ENCODE measurements at places on chromosomes 5 and 9.
A peak's percentile ranks its signal among the peaks of the same experiment; 100 is the strongest.

GRCh38 chr9:98888801-98889421 lies 54.8 kb upstream of the COL15A1 start:
- no peak overlapping the region for H3K4me3 ChIP-seq
- no peak for DNase-seq
- peaks cover 10% of the 10 kb centered on the region for H3K4me1 ChIP-seq
- H3K27ac ChIP-seq: no peak overlapping the region
- no peaks in the 10 kb centered on the region for H3K27me3 ChIP-seq

DNA sequence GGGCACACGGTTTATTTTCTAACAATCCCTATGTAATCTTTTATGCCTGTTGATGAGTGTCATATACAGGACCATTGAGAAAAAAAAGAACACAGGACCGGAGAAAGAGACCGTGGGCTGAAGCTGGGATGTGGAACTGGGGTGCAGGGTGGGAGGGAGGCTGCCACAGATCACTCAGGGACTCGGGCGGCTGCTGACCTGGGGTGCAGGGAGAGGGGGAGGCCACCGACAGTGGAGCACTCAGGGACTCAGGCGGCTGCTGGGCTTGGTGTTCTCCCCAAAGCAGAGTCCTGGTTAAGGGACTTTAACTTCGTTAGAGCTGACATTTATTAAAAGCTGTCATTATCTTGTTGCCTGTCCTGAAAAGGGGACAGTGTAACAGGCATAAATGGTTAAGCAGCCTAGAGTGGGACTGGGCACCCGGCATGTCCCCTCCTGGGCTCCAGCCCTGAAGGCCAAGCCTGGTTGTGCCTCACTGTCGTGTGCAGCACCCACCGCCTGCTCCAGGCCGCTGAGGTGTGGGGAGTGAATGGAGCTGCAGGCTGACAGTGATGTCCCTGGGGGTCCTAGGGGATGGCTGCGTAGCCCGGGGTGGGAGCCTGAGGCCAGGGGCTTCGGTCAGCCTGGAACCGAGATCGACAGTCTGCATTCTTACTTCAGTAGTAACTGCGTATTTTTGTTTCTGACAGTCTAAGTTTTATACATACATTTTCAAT lies 14.0 kb downstream of the NDUFS6 start:
- H3K27me3 ChIP-seq: no peaks in the 10 kb centered on the region
- peaks cover 58% of the 10 kb centered on the region for H3K36me3 ChIP-seq
- H3K27ac ChIP-seq: no peak overlapping the region
- DNase-seq: no peak
- no peak overlapping the region for H3K4me3 ChIP-seq
- peaks cover 4% of the 10 kb centered on the region for H3K4me1 ChIP-seq

DNA sequence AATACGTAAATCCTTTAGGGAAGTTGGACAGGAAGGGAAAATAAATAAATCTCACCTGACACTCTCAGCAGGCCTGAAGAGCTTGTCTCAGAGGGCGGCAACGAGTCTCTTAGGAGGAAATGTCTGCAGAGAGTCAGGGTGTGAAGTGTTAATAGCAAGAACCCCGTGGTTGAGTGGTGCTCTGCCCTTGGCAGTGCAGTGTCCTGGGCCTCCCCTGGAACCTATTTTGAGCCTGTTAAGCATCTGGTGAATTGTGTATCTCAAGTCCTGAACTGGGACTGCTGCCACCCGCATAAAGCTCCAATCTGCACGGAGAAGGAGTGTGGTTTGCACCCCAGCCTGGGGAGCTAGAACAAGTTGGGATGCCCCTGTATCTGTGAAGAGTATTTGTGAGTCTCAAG lies 211.8 kb downstream of the GOLPH3 start:
- peaks cover 6% of the 10 kb centered on the region for H3K4me1 ChIP-seq
- no peak for DNase-seq
- H3K27ac ChIP-seq: no peak overlapping the region
- no peaks in the 10 kb centered on the region for H3K27me3 ChIP-seq

GRCh38 chr5:129135633-129136032 lies 41.1 kb downstream of the ISOC1 start:
- H3K4me3 ChIP-seq: no peak overlapping the region
- no peak overlapping the region for H3K27ac ChIP-seq
- H3K4me1 ChIP-seq: no peaks in the 10 kb centered on the region
- H3K27me3 ChIP-seq: no peaks in the 10 kb centered on the region
- no peaks in the 10 kb centered on the region for H3K36me3 ChIP-seq

DNA sequence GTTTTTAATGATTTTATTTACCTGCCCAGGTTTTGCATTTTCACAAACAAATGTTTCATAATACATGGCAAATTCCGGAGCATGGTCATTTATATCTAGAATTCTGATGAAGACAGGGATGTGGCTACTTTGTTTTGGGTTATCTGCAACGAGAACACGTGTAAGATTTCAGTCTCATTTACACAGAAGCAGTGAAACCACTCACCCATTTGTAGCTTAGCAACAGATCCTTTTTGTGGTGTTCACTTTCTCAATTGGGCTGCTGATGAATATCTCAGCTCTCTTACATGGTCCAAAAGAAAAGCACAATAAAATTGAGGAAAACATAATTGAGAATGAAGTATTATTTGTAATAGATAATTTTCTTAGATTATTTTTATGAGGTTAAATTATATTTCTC lies 148.6 kb downstream of the CDH9 start:
- no peaks in the 10 kb centered on the region for H3K27me3 ChIP-seq
- no peak for DNase-seq
- no peak overlapping the region for H3K4me3 ChIP-seq
- H3K4me1 ChIP-seq: no peaks in the 10 kb centered on the region
- H3K36me3 ChIP-seq: no peaks in the 10 kb centered on the region
- H3K27ac ChIP-seq: no peak overlapping the region

DNA sequence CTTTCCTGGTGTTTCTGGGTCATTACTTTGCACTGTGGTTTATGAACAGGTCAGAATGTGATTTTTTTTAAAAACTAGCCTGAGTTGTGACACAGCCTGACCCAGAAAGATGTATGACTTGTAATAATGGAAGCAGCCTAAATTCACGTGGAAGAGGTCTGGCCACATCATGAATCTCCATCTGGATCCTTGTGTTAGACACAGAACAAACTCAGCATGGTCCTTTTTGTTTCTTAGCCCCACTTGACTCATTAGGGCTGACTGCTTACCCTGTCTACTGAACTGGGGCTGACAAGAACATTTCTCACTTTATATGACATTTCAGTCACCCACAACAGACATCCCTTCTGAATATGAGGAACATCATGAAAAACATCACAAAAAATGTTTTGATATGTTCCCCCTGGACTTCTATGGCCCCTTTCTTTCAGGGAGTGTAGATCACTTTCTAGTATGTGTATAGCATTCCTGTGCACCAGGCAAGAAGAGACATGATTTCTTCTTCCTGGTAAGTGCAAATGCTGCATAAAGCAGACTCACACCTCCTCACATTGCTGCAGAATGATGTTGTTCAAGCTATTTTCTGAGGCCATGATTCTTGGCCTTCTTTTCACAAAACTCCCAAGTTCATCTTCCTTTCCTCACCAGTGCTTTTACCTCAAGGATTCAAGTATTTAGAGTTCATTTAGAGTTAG lies 52.3 kb downstream of the ZNF622 start:
- DNase-seq: no peak
- H3K4me1 ChIP-seq: peaks cover 2% of the 10 kb centered on the region
- H3K4me3 ChIP-seq: no peak overlapping the region

DNA sequence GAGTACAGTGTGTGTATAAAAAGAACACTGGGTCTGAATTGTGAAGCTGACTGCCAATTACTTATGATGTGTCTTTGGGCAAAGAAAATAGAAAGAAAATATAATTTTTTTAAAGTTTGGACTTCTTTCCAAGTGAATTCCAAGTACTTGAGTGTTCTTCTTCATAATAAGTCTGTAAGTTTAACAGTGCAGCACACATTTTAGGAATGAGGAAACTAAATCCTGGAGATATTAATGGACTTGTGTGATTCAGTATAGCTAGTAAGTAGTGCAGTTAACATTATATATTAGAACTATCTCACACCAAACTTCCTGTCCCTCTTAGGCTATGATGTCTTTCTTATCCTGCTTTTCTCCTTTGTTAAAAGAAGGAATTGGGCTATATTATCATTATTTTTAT lies 1953.8 kb downstream of the MAT2B start:
- DNase-seq: no peak
- H3K4me3 ChIP-seq: no peak overlapping the region
- no peaks in the 10 kb centered on the region for H3K36me3 ChIP-seq
- no peak overlapping the region for H3K27ac ChIP-seq

- H3K4me1 ChIP-seq: peaks cover 38% of the 10 kb centered on the region
- no peaks in the 10 kb centered on the region for H3K36me3 ChIP-seq
- peaks cover 8% of the 10 kb centered on the region for H3K27me3 ChIP-seq
- H3K27ac ChIP-seq: peak overlapping the region; percentile 99
- DNase-seq: peak; percentile 13
- H3K4me3 ChIP-seq: peak overlapping the region; percentile 97
Observed at GRCh38 chr9:130041648-130042405, 1.2 kb downstream of the FNBP1 start.

- no peak for DNase-seq
- no peaks in the 10 kb centered on the region for H3K36me3 ChIP-seq
- H3K4me3 ChIP-seq: no peak overlapping the region
- H3K27me3 ChIP-seq: no peaks in the 10 kb centered on the region
Observed at GRCh38 chr9:18675332-18675731, 201.4 kb downstream of the ADAMTSL1 start.

DNA sequence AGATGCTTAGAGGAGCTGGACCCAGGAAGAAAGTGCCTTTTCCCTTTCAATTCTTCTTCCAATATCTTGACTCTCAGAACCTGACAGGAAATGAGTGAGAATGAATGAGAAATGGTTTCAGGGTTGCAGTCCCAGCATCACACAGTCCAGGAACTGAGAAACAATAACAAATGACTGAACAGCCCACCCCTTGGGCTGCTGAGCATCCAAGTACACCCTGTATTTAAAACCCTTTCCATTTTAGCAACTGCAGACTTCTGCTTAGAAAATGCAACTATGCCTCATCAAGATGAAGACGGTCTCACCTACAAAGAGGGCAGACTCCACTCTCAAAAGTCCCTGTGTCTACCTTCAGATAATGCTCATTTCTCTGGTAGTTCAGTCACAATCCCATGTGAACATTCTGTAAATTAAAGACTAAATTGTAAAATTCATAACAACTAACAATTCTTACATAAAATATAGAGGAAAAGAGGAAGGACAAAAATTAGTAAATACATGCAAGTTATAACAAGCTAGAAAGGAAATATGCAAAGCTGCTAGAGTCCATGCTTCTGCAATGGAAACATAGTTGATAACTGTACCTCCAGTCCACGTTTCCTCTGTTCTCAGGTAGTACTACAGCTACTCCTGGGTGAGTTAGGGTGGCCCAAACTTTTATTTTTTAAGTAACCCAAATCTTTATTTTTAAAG lies 316.5 kb downstream of the ICE1 start:
- H3K27me3 ChIP-seq: peaks cover 15% of the 10 kb centered on the region
- DNase-seq: no peak
- H3K36me3 ChIP-seq: peaks cover 4% of the 10 kb centered on the region
- H3K4me3 ChIP-seq: no peak overlapping the region
- H3K27ac ChIP-seq: no peak overlapping the region

GRCh38 chr9:136847826-136848392 lies 1.3 kb upstream of the PHPT1 start:
- H3K4me3 ChIP-seq: peak overlapping the region; percentile 90
- H3K36me3 ChIP-seq: no peaks in the 10 kb centered on the region
- peaks cover 8% of the 10 kb centered on the region for H3K4me1 ChIP-seq
- H3K27ac ChIP-seq: no peak overlapping the region
- peak; percentile 67 for DNase-seq

- H3K4me1 ChIP-seq: peaks cover 49% of the 10 kb centered on the region
- H3K27me3 ChIP-seq: peaks cover 8% of the 10 kb centered on the region
- peak overlapping the region; percentile 52 for H3K4me3 ChIP-seq
- no peaks in the 10 kb centered on the region for H3K36me3 ChIP-seq
- peak overlapping the region; percentile 62 for H3K27ac ChIP-seq
Observed at GRCh38 chr5:87944553-87945285, 323.9 kb downstream of the TMEM161B start.
